Right ventricle myocardium inferior (tissue), 1 donor: ENCODE measurements at places on chromosomes 7 and 10.

DNA sequence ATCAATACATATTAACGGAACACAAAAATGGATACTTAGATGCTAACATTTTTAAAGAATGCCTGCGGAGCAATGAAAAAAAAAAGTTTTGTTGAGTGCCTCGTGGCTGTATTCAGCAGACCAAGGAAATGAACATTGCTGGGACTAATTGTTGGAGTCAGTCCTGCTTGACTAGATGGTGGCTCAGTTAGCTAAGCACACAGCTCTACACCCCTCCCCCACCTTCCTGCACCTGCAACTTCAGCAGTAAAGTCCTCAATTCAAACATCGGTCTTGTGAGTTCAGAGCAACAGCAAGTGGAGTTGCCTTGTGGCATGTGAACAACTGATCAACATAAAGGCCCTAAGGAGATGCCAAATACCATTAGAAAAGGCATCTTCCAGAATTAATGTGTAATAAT, 326.0 kb upstream of the NPSR1 start:
- no peak for DNase-seq

- DNase-seq = peak; percentile 86
Measured at GRCh38 chr7:50502001-50502684, 52.0 kb upstream of the FIGNL1 start.

- no peak for DNase-seq
Measured at GRCh38 chr7:28807396-28807994, 150.6 kb downstream of the TRIL start.

DNA sequence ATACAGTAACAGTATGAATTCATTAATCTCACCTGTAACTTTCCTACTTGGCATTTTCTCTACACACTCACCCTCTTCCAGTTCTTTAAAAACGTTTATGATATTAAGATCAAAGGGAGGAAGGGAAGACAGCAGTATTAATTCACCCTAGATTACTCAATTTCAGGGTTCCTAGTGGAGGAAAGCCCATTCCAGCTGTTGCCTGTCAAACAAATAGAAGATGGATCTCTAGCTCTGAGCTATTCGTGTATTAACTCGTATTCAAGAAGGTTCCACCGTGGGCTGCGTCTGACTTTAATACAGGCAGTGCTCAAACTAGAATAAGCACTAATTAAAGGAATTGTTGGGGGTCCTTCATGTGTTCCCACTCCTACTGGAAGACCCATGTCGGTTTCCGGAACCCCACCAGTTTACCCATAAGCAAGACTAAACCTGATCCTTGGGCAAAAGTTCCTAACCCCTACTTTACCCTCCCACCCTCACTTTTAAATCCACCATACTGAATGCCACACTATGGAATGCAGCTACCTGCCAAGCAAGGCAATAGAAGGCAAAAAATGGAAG, 2.1 kb downstream of the NANOS1 start:
- DNase-seq = no peak

DNA sequence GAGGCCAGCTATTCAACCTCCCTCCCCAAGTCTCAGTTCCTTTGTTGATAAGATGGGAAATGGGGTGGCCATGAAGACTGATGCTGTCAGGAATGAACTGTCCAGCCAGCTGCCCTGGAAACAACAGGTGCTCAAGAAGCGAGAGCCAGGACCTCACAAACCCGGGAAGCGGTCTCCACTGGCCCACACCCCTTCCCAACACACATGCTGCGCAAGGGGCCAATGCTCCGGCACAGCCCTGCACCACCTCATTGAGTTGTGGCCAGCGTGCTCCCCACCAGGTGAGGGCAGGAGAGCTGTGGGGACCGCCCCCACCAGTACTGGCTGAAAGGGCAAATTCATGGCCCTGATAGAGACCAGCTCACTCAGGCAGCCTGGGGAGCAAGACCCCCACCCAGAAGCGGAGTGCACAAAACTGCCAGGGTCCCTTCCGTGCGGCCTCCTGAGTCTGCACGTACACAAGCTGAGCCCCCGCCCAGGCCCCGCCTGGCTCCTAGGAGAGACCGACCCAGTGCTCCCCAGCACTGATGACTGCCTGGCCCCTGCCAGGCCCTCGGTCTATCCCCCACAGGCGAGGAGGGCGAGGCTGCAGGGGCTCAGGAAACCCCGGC, 216.6 kb downstream of the MAD1L1 start:
- DNase-seq = peak; percentile 49

DNA sequence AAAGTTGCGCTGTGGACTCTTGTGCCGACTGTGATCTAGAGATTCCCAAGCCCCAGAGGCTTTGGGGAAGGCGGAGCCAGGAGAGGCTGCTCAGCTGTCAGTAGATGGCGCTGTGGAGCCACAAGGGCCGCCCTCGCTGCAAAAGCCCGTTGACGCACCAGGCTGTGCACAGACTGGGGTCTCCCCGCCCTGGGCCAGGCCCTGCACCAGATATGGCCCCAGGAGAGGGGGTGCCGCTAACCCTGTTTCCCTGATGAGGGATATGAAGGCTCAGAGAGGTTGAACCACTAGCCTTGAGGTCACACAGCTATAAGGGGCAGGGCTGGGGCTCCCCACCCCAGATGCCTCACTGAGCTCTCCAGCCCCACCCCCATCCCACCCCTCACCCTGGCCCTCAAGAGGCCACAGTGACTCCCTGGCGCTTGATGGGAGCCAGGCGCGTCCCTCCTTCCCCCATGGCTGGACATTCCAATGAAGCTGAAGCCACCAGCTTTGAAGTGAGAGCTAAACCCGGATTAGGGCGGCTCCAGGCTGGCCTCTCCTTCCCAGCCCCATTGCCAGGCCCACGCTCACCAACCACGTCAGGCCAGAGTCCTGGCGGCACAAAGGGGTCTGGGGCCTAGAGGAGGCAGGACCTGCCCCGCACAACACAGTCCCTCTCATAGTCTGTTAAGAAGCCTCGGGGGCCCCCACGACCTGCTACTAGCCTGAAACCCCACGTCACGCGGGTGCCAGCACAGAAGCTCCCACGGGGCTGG, 26.4 kb downstream of the MYL10 start:
- DNase-seq = peak; percentile 86

GRCh38 chr7:915291-916218, 38.9 kb downstream of the ADAP1 start:
- DNase-seq = peak; percentile 57

DNA sequence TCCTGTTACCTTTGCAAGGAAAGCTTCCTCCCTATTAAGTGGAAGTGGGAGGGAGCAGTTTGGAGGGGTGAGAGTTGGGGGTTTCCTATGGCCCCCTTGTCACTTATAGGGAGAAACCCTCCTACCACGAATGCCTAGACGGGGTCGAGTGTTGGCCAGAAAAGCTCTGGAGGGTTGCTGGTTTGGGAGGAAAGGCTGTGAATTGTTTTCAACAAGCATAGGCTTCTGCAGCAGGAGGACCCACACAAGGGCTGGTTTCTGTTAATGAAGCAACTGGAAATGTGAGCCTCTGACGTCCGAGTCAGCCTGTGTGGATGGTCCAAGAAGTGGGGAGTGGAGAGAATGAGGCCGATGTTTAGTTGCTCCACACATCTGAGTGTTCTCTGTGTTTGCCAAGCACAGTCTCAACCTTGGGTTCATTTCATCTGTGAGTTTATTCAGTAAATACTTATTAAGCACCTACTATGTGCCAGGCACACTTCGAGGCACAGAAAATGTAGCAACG, 37.3 kb upstream of the LEP start:
- no peak for DNase-seq

- no peak for DNase-seq
Measured at GRCh38 chr10:45373003-45373575, 927 bp upstream of the ALOX5 start.

DNA sequence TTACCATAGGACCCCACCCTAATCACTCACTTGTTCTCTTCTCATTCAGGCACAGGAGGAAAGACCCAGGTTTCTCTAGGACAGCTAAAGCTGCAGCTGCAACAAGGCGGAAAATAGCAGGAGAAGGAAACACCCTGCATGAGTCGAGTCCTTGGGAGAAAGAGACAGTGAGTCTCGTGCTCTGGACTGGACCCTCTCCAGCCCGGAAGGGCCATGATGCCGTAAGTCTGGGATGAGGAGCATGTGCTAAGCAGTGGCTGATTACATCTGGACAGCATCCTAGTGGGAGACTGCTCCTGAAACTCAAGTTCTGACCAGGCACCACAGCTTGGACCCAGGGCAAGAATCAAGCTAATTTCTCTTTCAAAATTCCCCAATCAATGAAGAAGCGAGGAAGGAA, 39.4 kb downstream of the FBXW4 start:
- DNase-seq = no peak

DNA sequence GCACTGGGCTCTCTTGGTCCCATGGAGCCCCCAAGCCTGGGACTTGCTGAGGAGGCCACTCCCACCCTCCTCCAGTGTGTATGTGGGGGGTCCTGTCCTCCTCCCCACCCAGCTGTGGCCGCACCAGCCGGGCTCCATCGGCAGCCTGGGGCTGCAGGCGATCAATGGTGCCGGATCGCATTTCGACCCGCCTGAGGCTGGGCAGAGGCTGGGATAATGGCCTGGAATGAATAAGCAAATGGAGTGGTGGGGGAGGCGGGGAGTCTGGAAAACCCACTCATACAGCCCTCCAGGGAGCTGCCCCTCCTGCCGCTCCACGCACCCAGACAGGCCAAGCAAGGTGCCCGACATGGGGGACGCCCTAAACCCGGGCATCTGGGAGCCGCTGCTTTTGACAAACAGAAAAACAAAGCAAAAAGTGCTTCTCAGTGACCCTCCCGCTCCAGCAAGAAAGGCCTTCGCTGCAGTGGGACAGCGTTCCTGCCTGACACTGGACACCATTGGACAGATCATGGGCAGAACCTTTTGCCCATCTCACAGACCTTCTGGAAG, 160.5 kb downstream of the NRF1 start:
- no peak for DNase-seq

- DNase-seq = no peak
Measured at GRCh38 chr7:98520356-98520951, 96.6 kb upstream of the NPTX2 start.

DNA sequence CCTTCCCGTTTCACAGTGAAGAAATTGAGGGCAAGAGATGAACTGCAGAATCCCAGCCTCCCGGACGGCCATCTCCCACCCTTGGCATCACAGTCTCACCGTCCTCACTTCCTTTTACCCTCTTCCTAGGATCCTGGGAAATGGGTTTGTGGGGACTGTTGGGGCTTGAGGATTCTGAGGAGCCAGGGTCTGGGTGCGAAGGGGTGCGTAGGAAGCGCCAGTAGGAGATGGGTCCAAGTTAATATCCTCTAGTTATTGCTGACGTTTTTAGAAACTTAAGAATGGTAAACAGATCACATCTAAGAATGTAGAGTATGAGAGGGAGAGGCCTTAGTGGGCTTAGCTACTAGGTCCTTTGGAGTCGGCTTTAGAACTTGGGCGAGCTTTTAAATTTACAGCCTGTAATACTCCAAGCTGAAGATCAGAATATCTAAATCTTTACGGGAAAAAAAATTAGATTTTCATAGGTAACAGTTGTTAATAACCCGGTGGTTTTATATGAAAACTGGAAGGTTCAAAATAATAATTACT, 696 bp downstream of the MALSU1 start:
- no peak for DNase-seq

GRCh38 chr10:81873932-81874816, 820 bp upstream of the NRG3 start:
- no peak for DNase-seq

DNA sequence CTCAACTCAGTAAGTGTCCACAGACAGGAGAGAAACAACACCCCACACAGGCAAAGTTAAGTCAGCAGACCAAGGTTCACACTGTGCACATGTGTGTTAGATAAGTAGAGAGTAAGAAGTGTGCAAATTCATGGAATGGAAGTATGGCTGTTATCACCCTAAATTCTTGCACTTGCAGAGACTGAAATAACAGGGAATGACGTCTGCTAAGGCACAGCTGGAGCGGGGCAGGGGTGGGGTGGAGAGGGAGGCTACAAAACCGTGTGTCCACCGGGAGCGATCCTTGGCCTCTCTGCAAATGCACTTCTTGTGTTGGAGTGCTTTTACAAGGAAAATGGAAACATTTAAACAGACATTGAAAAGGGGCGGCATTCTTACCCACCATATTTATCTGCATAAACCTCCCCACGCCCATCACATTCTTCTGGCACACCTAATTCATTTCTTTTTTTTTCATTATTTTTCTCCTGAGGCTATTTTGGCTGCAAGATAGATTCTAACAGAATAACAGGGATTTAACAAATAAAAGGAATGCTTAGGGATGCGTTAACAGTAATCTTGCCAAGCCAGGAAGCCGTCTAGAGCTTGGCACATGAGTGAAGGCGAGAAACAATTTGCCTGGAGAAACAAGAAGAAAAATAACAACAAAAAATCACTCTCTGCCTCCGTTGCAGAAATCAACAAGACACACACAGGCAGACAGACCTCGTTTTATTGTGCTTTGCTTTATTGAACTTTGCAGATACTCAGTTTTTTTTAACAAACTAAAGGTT, 30.1 kb downstream of the TNS3 start:
- no peak for DNase-seq

DNA sequence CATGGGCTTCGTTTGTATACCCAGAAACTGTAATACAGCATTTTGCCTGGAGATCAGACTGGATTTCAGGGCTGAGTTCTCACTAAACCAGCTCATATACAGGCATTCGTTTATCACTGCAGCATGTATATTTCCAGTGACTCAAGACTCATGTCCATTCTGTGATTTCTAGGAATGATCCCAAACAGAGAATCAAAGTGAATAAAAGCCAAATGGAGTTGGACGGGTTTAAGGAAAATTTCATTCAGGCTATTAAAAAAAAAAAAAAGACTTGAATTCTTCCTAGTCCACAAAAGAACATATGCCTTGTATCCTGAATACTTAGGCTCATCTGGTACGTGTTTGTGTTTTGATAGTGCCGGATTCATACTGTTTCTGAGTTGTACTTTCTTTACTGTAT, 46.8 kb downstream of the TET1 start:
- DNase-seq = no peak

DNA sequence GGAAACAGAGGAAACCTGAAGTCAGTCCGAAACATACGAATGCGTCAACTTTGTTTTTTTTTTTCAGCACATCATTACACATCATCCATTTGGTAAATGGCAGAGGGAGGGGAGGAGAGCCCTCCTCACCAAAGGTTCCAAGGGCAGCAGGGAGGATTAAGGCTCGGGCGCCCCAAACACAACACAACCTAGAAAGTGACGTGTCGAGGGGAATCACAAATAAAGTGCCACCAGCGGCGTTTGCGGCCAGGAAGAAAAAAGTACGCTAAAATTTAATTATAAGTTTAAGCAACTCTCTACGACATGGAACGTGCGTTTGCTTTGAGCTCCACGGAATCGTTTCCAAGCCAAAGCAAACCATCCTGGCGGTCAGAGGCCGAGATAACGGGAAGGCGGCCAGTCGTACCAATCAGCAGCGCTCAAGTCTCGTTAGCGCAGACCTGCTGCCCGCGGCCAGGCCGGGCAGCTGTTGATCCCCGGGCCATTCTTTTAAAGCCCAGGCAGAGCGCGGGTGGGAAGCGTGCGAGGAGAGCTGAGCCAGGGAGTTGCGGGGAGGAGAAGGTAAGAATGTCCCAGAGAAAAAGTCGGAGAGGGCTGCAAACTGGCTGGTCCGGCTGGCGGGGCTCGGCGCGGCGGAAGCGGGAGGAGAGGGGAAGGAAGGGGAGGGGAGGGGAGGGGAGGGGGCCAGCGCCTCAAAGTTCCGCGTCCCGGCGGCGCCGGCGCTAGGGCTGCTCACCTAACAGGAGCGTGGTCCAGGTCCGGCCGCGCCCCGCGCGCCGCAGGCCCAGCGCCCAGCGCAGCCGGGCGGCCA, 719 bp downstream of the DPY19L1 start:
- DNase-seq = peak; percentile 86
